ENCODE measurements at places on chromosomes 3 and 15. TPM values are rescaled to one million over a fixed set of nuclear protein-coding genes. Genes with fewer than 3 reads are reported as not detected.

GOLGA6L22 gene
- total RNA-seq = not detected

DNA sequence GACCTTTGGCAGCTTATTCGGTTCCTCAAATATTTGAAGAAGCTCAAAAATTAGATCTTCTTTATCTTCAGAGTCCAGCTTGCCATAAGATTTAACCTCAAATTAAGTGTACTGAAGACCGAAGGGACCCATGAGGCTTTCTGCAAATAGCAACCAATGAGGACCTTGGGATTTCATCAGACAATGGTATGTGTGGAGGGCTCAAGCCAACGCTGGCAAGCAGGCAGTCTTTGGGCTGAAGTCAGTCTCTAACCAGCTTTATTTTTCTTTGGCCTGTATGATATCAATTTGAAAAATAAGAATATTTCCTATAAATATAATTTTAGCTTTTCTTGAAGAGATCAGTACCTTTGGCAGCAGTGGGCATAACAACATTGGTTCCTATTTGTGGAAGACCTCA is 692.7 kb downstream of the MCTP2 start:
- DNase-seq = no peak
- H3K4me1 ChIP-seq = no peaks in the 10 kb centered on the region
- H3K4me3 ChIP-seq = no peak overlapping the region
- H3K27me3 ChIP-seq = no peaks in the 10 kb centered on the region

FBLN2 gene
- 2.6 TPM for total RNA-seq

DNA sequence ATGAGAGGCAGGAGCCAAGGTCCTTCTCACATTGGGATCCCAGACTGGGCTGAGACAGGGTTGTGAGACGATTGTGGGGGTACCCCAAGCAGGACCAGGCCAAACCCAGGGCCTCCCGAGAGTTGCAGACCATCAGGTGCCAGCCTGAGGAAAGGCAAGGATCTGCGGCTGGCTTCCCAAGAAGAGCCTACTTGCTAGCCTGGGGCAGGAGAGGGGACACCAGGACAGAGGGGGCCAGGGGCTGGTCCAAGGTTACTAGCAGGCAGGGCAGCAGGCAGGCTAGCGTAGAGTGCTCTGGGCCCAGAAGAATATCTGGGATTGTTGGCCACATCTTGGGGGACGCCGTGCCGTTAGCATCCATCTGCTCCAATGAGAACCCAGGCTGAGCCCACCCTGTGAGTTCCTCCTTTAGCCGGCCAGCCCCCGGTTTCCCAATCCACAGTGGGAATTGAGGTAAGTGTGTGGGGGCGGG is 546 bp downstream of the CISH start:
- no peaks in the 10 kb centered on the region for H3K27me3 ChIP-seq
- peak overlapping the region; percentile 58 for H3K27ac ChIP-seq
- H3K4me1 ChIP-seq = peaks cover 90% of the 10 kb centered on the region

SAMMSON gene
- not detected for total RNA-seq

OCA2 gene
- not detected for total RNA-seq

DNA sequence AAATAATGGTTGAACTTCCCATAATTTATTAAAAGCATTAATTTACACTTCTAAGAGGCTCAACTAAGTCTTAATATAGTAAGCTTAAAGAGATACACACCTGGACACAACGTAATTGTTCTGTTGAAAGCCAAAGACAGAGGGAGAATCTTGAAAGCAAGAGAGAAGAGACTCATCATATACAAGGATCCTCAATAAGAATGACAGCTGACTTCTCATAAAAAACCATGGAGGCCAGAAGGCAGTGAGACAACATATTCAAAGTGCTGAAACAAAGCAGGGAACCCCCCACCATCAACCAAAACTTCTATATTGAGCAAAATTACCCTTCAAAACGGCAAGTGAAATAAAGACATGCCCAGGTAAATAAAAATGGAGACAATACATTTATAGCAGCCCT is 16.6 kb upstream of the GABRG3 start:
- H3K4me1 ChIP-seq = no peaks in the 10 kb centered on the region

DNA sequence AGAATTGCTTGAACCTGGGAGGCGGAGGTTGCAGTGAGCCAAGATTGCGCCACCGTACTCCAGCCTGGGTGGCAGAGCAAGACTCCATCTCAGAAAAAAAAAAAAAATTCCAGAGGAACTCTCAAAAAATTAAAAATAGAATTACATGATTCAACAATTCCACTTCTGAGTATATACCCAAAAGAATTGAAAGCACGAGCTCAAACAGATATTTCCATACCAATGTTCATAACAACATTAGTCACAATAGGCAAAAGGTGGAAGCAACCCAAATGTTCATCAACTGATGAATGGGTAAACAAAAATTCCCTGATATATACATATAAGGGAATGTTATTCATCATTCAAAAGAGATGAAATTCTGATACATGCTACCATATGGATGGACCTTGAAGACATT is 16.9 kb upstream of the MORF4L1 start:
- H3K27me3 ChIP-seq = no peaks in the 10 kb centered on the region
- no peaks in the 10 kb centered on the region for H3K36me3 ChIP-seq
- no peak overlapping the region for H3K27ac ChIP-seq

- H3K4me3 ChIP-seq = no peak overlapping the region
- H3K36me3 ChIP-seq = no peaks in the 10 kb centered on the region
- H3K27ac ChIP-seq = no peak overlapping the region
- no peaks in the 10 kb centered on the region for H3K4me1 ChIP-seq
- no peaks in the 10 kb centered on the region for H3K27me3 ChIP-seq
- DNase-seq = no peak
Observed at GRCh38 chr3:60675424-60675823, 575.8 kb downstream of the FHIT start.

- no peaks in the 10 kb centered on the region for H3K36me3 ChIP-seq
- H3K4me3 ChIP-seq = no peak overlapping the region
- no peak overlapping the region for H3K27ac ChIP-seq
Observed at GRCh38 chr3:139974809-139975425, 39.9 kb downstream of the CLSTN2 start.

DNA sequence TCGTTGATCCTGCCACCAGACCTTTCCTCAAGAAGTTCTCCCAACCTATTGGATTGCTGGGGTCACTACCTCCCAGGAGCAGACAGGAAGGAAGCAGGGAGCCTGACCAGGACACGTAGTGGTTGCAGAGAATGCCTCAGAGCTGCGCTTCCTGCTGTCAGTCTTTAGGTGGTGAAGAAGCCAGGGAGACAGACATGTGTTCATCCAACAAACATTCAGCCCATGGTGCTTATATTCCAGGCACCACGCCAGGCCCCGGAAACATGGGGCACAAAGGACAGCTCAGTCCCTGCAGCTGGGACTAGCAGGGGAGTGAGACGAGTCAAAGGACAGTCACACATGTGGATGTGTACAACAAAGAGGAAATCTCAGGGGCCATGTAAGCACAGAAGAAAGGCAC is 26.0 kb upstream of the CORO2B start:
- H3K27ac ChIP-seq = no peak overlapping the region
- no peaks in the 10 kb centered on the region for H3K27me3 ChIP-seq
- no peaks in the 10 kb centered on the region for H3K36me3 ChIP-seq
- no peak for DNase-seq

P2RY13 gene
- total RNA-seq = not detected

VIPR1 gene
- 75.4 TPM for total RNA-seq

DNA sequence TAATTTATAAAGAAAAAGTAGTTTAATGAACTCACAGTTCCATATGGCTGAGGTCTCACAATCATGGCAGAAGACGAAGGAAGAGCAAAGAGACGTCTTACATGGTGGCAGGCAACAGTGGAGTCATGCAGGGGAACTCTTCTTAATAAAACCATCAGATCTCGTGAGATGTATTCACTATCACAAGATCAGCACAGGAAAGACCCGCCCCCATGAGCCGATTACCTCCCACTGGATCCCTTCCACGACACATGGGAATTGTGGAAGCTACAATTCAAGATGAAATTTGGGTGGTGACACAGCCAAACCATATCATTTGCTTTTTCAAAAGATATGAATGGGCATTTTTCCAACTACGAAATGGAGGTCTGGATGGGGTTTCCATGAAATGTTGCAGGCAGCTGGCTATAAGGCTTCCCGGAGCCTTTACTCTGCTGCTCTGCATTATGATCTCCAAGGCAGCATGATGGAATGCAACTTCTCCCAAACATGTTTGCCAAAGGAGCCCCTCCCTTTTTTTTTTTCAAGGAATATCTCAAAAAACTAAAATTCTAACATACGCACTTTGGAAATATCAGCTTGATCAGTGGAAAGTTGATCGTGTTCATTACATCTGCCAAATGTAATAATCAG is 189.7 kb downstream of the MEX3B start:
- H3K4me3 ChIP-seq = no peak overlapping the region
- H3K27me3 ChIP-seq = no peaks in the 10 kb centered on the region
- DNase-seq = no peak
- H3K27ac ChIP-seq = no peak overlapping the region
- no peaks in the 10 kb centered on the region for H3K4me1 ChIP-seq

ABHD10 gene
- total RNA-seq = 28.1 TPM

ANKRD34C gene
- total RNA-seq = not detected

DNA sequence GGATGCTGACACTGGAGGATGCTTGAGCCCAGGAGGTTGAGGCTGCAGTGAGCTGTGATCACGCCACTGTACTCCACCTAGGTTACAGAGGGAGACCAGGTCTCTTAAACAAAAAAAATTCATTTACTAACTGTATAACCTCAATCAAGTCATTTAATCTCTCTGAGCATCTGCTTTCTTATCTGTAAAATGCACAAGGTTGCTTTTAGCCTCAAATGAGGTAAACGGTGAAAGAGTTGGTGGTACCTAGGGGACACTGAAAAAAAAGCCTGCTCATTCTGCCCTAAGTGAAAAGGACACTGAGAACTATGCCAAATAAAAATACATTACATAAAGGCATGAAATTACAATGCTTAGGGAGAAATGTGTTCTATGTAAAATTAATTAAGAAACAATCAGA is 3.4 kb downstream of the PP2D1 start:
- no peaks in the 10 kb centered on the region for H3K4me1 ChIP-seq
- DNase-seq = no peak
- H3K27ac ChIP-seq = no peak overlapping the region
- no peaks in the 10 kb centered on the region for H3K27me3 ChIP-seq

GRCh38 chr3:51935886-51936755 is 5.6 kb downstream of the RRP9 start:
- no peaks in the 10 kb centered on the region for H3K27me3 ChIP-seq
- peaks cover 65% of the 10 kb centered on the region for H3K36me3 ChIP-seq
- DNase-seq = no peak
- no peak overlapping the region for H3K27ac ChIP-seq
- no peak overlapping the region for H3K4me3 ChIP-seq

SLC9C1 gene
- total RNA-seq = not detected

- no peak overlapping the region for H3K4me3 ChIP-seq
- no peak for DNase-seq
- H3K27ac ChIP-seq = no peak overlapping the region
- H3K36me3 ChIP-seq = no peaks in the 10 kb centered on the region
- no peaks in the 10 kb centered on the region for H3K27me3 ChIP-seq
Observed at GRCh38 chr15:48433226-48433886, 102.1 kb downstream of the DUT start.

GRCh38 chr3:141274411-141275031 is 42.9 kb downstream of the PXYLP1 start:
- H3K36me3 ChIP-seq = peaks cover 2% of the 10 kb centered on the region
- no peaks in the 10 kb centered on the region for H3K27me3 ChIP-seq

GRCh38 chr3:36178018-36178417 is 202.3 kb upstream of the STAC start:
- no peaks in the 10 kb centered on the region for H3K27me3 ChIP-seq
- H3K4me1 ChIP-seq = no peaks in the 10 kb centered on the region
- no peaks in the 10 kb centered on the region for H3K36me3 ChIP-seq
- H3K27ac ChIP-seq = no peak overlapping the region
- H3K4me3 ChIP-seq = no peak overlapping the region

DNA sequence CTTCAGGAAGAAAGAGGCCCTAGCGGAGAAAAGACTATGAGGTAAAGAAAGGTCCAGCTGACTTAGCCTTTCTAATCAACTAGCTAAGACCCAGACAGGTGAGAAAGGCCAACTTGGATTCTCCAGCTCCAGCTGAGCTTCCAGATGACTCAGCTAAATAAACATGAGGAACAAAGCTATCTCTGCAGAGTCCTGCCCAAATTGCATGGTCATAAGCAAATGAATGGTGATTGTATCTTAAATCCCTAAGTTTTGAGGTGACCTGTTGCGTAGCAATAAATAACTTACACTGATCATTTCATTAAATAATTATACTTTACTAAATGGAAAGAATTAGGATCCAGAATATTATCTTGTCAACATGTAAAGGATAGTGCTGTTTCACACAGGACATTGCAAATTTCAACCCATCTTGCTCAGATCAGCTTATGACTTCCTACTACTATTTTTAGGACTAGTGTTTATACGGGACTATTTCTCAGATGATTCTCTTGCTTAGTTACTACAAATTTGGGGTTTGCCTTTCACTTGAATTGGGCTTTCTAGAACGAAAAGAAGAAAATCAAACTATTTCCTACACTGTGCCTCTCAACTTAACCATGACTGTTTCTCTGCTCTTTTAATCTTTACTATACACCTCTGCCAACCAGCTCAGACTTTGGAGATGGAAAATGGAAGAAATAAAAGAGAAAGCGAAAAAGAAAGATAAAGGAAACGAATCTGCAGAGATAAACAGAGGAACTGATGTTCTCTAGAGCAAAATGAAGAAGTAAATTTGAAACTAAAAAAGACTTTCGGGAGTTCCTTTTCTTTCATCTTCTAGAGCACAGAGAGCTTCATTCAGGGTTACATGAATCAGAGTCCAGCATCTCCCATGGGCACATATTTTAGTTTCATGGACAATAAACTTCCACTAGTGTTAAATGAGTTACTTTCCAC is 6.6 kb upstream of the ADGRG7 start:
- H3K36me3 ChIP-seq = no peaks in the 10 kb centered on the region
- no peak for DNase-seq
- H3K4me3 ChIP-seq = no peak overlapping the region
- peaks cover 10% of the 10 kb centered on the region for H3K4me1 ChIP-seq
- H3K27ac ChIP-seq = no peak overlapping the region
- H3K27me3 ChIP-seq = peaks cover 5% of the 10 kb centered on the region

DNA sequence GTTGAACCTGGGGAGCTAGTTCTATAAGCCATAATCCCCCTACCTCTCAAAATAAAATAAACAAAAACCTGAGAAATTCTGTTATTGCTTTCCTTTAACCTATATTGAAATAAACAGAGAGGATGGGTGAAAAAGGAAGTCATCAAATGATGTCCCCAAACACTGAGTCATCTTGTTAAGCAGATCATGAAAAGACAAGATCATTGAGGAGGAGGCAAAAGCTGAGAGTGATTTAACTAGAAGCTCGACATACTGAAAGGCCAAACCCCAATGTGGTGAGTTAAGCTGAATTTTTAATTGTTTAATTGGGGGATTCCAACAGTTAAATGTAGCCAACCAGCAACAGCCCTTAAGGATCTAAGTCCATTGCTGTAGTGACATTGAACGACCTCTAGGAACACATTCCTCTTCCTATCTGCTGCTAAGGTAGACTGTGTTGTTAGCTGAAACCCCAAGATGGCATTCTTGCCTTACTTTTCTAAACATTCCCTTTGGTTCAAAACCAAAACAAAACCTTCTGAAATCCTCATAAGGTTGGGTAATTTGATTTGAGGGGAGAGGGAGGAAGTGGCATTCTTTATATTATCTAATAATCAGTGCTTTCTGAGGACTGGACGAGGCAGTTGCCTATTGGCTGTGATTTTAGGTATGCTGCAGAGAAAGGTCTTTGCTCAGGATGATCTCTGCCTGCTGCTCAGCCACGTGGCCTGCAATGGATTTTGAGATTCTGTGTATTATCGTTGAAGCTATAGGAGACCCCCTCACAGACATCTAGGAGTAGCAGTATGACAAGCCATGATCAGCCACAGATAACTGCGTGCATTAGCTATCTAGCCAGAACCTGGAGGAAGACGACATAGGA is 62.7 kb upstream of the BNIP2 start:
- no peak overlapping the region for H3K27ac ChIP-seq
- H3K27me3 ChIP-seq = peaks cover 2% of the 10 kb centered on the region
- peaks cover 3% of the 10 kb centered on the region for H3K4me1 ChIP-seq
- H3K36me3 ChIP-seq = no peaks in the 10 kb centered on the region

All from T-cell (primary cell).